Renal cortex interstitium (tissue), 15 donors: ENCODE measurements at places on chromosomes 7 and 10. TPM values are rescaled to one million over a fixed set of nuclear protein-coding genes. Genes with fewer than 3 reads are reported as not detected.

Gene ATRNL1
- 27.2 TPM for polyA plus RNA-seq

Gene ZMIZ1
- polyA plus RNA-seq = 85.6 TPM

Gene GIMAP5
- 5.9 TPM for polyA plus RNA-seq

Gene CALHM1
- polyA plus RNA-seq = 0.06 TPM

Gene KIAA1549
- polyA plus RNA-seq = 15.3 TPM

Gene ZNF679
- polyA plus RNA-seq = 0.14 TPM

Gene RPP38
- 31.0 TPM for polyA plus RNA-seq

Gene PRSS37
- polyA plus RNA-seq = 0.27 TPM

Gene CUBN
- polyA plus RNA-seq = 200 TPM
